ENCODE measurements at places on chromosomes 6 and 20. TPM values are rescaled to one million over a fixed set of nuclear protein-coding genes. Genes with fewer than 3 reads are reported as not detected.

SPDEF gene
- polyA plus RNA-seq, result 13.0 TPM

FAM217A gene
- 0.04 TPM for polyA plus RNA-seq

GCNT2 gene
- 6.9 TPM for polyA plus RNA-seq

LY6G6C gene
- not detected for polyA plus RNA-seq

GJA1 gene
- 88.2 TPM for polyA plus RNA-seq

SLC17A1 gene
- polyA plus RNA-seq, result not detected

CEP162 gene
- polyA plus RNA-seq, result 2.4 TPM

- H3K4me3 ChIP-seq, result no peak overlapping the region
- peak; percentile 67 for DNase-seq
- H3K27me3 ChIP-seq, result no peaks in the 10 kb centered on the region
- H3K36me3 ChIP-seq, result no peaks in the 10 kb centered on the region
Observed at GRCh38 chr6:28974505-28974904, 30.6 kb downstream of the ZNF311 start.

DNA sequence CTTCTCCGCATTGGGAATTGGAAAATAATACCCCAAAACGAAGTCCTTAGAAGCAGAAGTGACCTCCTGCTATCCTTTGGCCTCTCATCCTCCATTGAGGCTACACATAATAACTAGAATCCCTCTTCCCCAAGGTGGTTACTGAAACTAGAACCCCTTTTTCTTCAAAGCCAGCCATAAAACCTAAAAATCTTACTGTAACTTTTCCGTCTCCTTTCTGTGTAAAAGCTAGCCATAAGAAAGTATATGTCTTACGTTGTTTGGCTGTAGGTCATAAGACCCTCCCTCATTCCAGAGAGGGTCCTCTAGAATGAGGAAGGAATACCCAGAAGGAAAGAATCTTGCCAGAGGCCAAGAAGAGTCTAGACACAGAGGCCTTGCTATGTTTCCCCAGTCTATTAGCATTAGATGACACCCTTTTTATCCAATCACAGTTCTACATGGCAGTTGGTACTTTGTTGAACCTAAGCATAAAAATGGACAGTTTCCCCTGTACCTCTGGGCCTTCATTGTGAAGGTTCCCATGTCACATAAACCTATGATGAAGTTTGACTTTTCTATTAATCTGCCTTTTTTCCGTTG is 133.9 kb upstream of the BTN3A2 start:
- no peak overlapping the region for H3K27ac ChIP-seq
- H3K36me3 ChIP-seq, result peaks cover 4% of the 10 kb centered on the region
- no peak overlapping the region for H3K4me3 ChIP-seq
- no peaks in the 10 kb centered on the region for H3K4me1 ChIP-seq
- no peaks in the 10 kb centered on the region for H3K27me3 ChIP-seq

GRCh38 chr6:138013959-138014358 is 93.3 kb downstream of the PERP start:
- DNase-seq, result peak; percentile 25
- no peaks in the 10 kb centered on the region for H3K4me1 ChIP-seq
- no peaks in the 10 kb centered on the region for H3K36me3 ChIP-seq
- H3K27ac ChIP-seq, result no peak overlapping the region

DNA sequence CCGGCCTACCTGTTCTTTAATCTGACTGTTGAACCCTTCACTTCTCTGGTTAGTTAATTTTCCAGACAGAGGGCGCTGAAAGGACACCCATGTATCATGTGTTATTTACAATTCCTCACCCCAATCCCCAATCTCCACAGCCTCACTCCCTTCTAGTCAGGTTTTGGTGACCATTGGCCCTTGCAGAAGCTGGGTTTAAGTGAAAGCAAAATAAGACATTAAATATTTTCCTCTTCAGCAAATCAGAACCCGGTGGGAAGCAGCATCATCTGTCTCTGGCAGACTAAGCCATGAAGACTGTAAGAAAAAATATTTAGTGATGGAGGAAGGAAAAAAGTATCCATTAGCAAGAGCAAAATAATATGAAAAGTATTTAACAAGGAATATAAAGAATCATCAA is 9.4 kb upstream of the HLA-DQA1 start:
- H3K27ac ChIP-seq, result no peak overlapping the region
- H3K4me1 ChIP-seq, result no peaks in the 10 kb centered on the region
- no peaks in the 10 kb centered on the region for H3K36me3 ChIP-seq
- H3K27me3 ChIP-seq, result no peaks in the 10 kb centered on the region
- DNase-seq, result no peak
- H3K4me3 ChIP-seq, result no peak overlapping the region

DNA sequence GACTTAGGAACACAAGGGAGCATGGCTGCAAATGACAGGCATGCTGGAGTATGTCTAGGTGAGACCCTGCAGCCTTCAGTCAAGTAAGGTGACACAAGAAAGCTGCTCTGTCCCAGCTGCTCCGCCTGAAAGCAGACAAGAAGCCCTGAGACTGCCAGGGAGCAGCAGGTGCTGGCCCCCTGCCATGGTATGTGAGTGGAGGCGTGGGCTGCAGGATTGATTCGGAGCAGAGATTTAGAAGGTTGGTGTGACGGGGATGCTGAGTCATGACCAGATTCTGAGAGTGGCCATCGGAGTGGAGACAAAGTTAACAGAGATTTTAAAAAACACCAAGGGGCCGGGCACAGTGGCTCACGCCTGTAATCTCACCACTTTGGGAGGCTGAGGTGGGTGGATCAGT is 17.8 kb downstream of the LRP11 start:
- no peak for DNase-seq
- no peaks in the 10 kb centered on the region for H3K36me3 ChIP-seq
- no peak overlapping the region for H3K4me3 ChIP-seq
- peaks cover 2% of the 10 kb centered on the region for H3K4me1 ChIP-seq
- no peaks in the 10 kb centered on the region for H3K27me3 ChIP-seq

- no peaks in the 10 kb centered on the region for H3K4me1 ChIP-seq
- H3K4me3 ChIP-seq, result no peak overlapping the region
- H3K36me3 ChIP-seq, result peaks cover 35% of the 10 kb centered on the region
- DNase-seq, result no peak
Observed at GRCh38 chr20:18165553-18165952, 27.9 kb downstream of the KAT14 start.

GRCh38 chr20:4592316-4593148 is 129.2 kb upstream of the PRND start:
- no peaks in the 10 kb centered on the region for H3K27me3 ChIP-seq
- no peaks in the 10 kb centered on the region for H3K36me3 ChIP-seq
- no peak overlapping the region for H3K27ac ChIP-seq
- H3K4me1 ChIP-seq, result no peaks in the 10 kb centered on the region
- peak overlapping the region; percentile 22 for H3K4me3 ChIP-seq

DNA sequence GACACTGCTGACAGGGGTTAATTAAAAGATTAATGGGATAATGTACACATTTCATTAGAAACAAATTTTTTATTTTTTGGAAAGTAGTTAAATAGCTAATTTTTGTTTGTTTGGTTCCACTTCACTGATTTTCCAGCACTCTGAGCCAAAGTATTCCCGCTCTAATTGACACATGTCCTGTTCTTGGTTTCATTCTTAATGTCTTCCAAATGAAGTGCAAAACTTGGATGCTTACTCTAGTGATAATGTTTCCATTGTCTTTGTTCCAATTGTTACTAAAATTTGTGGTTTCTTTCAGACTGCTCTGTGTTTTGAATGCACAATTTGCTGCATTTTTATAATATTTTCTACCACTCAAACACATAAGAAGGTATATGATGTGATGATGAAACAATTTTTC is 794.3 kb downstream of the PHF3 start:
- no peaks in the 10 kb centered on the region for H3K4me1 ChIP-seq
- no peaks in the 10 kb centered on the region for H3K36me3 ChIP-seq
- no peak overlapping the region for H3K27ac ChIP-seq
- DNase-seq, result no peak
- no peaks in the 10 kb centered on the region for H3K27me3 ChIP-seq
- H3K4me3 ChIP-seq, result no peak overlapping the region

- no peak overlapping the region for H3K27ac ChIP-seq
- H3K4me1 ChIP-seq, result no peaks in the 10 kb centered on the region
- H3K27me3 ChIP-seq, result peaks cover 3% of the 10 kb centered on the region
- no peaks in the 10 kb centered on the region for H3K36me3 ChIP-seq
Observed at GRCh38 chr20:58094698-58095097, 133.8 kb downstream of the ANKRD60 start.

GRCh38 chr6:144500892-144501291 is 215.8 kb downstream of the UTRN start:
- no peaks in the 10 kb centered on the region for H3K4me1 ChIP-seq
- no peaks in the 10 kb centered on the region for H3K36me3 ChIP-seq
- DNase-seq, result no peak
- no peaks in the 10 kb centered on the region for H3K27me3 ChIP-seq

DNA sequence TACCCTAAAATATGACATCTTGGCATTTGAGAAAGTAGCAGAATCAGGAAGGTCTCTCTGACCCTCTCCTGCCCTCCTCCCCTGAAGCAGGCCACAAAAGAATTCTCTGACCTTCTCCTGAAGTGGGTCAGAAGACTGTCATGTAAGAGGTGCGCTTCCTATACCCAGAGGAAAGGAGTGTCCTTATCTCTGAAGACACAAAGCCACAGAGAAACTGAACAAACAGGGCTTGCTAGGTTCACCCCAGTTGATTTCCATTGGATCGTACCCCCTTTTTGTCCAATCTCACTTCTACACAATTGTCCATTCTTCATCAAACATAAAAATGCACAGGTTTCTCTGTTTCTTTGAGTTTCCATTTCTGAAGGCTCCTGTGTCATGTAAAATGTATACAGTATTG is 272.0 kb upstream of the SOX4 start:
- no peaks in the 10 kb centered on the region for H3K4me1 ChIP-seq
- no peak overlapping the region for H3K4me3 ChIP-seq
- no peak for DNase-seq
- H3K36me3 ChIP-seq, result no peaks in the 10 kb centered on the region
- H3K27ac ChIP-seq, result no peak overlapping the region

DNA sequence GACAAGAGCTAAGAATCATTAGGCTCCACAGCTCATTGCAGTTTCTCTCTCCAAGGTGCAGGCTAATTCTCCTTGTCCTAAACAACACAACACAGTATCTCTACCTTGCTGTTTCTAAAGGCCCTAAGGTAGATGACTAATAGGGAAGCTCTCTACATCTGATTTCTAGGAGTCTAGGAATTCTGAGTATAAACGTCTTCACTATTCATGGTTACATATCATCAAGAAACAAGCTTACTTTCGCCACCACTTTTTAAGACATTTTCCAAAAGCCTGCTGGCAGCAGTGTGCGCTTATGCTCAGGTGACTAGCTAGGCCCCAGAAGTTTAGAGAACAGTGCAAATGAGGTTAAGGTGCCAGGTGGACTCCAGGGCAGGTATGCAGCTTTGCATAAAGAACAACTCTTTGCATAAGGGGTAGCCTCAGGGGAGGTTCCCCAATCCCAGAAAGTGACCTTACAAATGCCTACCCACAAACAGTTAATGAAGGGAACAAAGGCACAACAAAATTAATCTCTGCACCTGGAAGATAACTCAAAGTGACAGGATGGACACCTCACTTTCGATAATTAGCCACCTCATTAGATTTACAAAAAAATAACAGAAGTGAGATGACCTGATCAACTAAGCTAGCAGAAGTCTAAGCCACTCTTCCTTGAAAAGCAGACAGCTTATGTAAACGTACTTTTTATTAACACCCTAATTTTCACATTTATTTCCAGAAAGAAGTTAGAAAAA is 20.1 kb downstream of the B4GALT5 start:
- H3K4me3 ChIP-seq, result no peak overlapping the region
- peaks cover 4% of the 10 kb centered on the region for H3K36me3 ChIP-seq
- DNase-seq, result no peak
- peaks cover 51% of the 10 kb centered on the region for H3K4me1 ChIP-seq
- no peak overlapping the region for H3K27ac ChIP-seq

DNA sequence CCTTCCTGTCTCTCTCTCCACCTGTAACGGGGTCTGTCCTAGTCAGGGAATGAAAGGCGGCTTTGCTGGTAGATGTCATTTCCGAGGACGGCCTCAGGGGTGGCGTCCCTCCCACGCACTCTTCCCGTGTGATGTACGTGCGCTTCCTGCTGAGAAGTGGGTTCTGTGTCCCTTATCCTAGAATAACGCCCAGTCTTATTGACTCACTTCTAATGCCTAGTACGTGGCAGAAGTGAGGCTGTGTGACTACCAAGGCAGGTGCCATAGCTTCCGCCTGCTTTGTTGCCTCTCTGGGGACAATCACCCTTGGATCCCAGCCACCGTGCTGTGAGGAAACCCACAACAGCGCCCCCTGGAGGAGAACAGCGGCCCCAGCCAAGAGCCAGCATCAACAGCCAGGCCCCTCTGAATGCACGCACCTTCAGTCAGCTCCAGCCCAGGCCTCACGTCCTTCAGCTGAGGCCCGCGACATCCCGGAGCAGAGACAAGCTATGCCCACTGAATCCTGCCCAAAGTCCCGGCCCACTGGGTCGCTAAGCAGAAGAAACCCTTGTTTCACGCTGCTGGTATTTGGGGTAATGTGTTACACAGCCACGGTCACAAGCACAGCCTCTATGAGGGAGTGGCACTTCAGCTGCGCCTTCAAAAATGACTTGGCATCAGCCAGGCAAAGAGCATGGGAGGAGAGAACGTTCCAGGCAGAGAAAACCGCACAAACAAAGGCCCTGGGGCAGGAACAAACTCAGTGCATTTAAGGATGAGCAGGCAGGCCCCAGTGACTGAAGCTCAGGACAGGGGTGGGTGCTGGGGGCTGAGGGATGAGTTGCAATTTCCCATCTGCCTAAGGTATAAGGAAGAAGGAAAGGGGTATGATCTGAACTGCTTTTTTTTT is 224.2 kb downstream of the NFATC2 start:
- no peaks in the 10 kb centered on the region for H3K36me3 ChIP-seq
- peak; percentile 68 for DNase-seq
- H3K27me3 ChIP-seq, result no peaks in the 10 kb centered on the region
- no peak overlapping the region for H3K27ac ChIP-seq
- H3K4me1 ChIP-seq, result no peaks in the 10 kb centered on the region
- no peak overlapping the region for H3K4me3 ChIP-seq

GRCh38 chr6:146358431-146359046 is 185.1 kb upstream of the RAB32 start:
- H3K4me3 ChIP-seq, result no peak overlapping the region
- no peak overlapping the region for H3K27ac ChIP-seq
- DNase-seq, result no peak
- no peaks in the 10 kb centered on the region for H3K27me3 ChIP-seq

DNA sequence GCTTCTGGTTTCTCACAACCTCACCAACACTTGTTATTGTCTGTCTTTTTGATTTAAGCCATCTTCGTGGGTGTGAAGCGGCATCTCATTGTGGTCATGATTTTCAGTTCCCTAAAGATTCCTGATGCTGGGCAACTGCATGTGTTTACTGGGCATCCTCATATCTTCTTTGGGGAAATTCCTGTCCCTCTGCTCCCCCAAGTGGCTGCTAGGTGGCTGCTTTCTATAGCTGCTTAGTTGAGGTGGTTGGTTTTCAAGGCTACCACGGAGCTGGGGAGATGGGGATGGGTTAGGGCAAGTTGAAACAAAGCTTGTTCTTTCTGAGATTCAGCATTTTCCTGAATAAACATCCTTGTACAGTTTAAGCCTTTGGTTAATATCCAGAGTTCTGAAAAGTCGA is 403.9 kb upstream of the SULF2 start:
- no peak for DNase-seq
- H3K4me3 ChIP-seq, result no peak overlapping the region
- peaks cover 4% of the 10 kb centered on the region for H3K4me1 ChIP-seq
- no peaks in the 10 kb centered on the region for H3K27me3 ChIP-seq
- no peak overlapping the region for H3K27ac ChIP-seq

- H3K4me3 ChIP-seq, result no peak overlapping the region
- no peaks in the 10 kb centered on the region for H3K36me3 ChIP-seq
- H3K4me1 ChIP-seq, result no peaks in the 10 kb centered on the region
- H3K27me3 ChIP-seq, result no peaks in the 10 kb centered on the region
- H3K27ac ChIP-seq, result no peak overlapping the region
- DNase-seq, result no peak
Observed at GRCh38 chr6:37580176-37580955, 80.7 kb upstream of the CCDC167 start.

GRCh38 chr6:31121131-31121790 is 1.0 kb upstream of the CDSN start:
- no peaks in the 10 kb centered on the region for H3K36me3 ChIP-seq
- DNase-seq, result peak; percentile 40
- no peak overlapping the region for H3K4me3 ChIP-seq
- no peak overlapping the region for H3K27ac ChIP-seq
